ENCODE measurements at places on chromosomes 3 and 15.

GRCh38 chr3:2354702-2355101 is 256.0 kb downstream of the CNTN4 start:
- DNase-seq, result peak; percentile 43

DNA sequence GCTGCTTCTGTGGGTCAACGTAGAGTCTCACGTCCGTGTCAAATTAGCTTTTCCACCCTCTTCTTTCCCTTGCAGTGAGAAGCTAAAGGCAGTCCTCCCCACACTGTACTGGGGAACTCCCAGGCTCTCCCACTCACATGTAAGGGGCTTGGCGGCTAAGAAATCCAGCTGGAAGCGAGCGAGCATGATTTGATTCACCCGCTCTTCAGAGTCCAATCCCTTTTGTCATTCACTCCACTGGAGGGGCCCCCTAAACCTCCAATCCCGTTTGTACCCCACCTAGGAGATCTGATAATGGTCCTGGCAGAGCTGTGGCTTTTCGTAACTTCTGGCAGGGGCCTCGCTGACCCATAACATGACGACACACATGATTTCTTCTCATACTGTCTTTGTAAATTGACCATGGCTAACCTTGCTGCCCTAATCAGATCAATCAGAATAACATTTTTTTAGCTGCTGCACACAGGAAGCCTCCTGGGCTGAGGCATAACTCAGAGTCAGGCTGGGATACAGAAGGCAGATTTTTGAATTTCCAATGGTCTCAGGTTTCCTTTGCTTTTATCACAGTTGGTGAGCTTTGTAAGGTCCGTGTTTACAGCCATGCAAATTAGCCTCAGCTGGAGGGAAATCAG is 235.2 kb downstream of the GREM1 start:
- DNase-seq, result peak; percentile 29

GRCh38 chr3:99875581-99875928 is 57.9 kb downstream of the CMSS1 start:
- DNase-seq, result no peak

DNA sequence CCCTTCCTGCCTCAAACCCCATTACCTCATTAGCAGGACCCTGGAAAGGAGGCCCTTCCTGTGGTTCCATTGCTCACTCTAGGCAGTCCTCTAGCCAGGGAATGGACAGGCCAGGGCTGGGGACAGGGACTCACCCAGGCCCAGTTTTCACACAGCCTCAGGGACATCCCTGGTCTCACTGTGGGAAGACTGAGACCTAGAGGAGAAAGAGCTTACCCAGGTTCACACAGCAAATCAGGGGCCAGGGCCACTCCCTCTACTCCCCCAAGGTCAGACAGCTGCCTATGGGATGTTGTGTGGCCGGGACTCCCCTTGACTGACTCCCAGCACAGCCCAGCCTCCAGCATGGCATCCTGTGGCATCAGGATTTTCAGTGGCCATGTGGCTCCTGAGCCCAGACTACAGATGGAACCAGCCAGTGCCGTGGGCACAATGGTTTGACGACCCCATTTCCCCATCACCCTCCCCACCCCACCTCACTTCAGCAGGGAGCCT is 49.3 kb downstream of the ADAMTS7 start:
- DNase-seq, result no peak

GRCh38 chr15:40282869-40283614 is at the start of gene ANKRD63:
ANKRD63 (minus strand) TSS chr15:40283064; CDS start chr15:40282586, 478 bp downstream.
- DNase-seq, result no peak

- no peak for DNase-seq
These were observed 56.3 kb downstream of the ZNF148 start for GRCh38 chr3:125318871-125319270.

- DNase-seq, result no peak
These were observed 81.4 kb downstream of the MBNL1 start for GRCh38 chr3:152350139-152350538.

GRCh38 chr15:92034227-92034626 is 180.7 kb downstream of the SLCO3A1 start:
- DNase-seq, result no peak

DNA sequence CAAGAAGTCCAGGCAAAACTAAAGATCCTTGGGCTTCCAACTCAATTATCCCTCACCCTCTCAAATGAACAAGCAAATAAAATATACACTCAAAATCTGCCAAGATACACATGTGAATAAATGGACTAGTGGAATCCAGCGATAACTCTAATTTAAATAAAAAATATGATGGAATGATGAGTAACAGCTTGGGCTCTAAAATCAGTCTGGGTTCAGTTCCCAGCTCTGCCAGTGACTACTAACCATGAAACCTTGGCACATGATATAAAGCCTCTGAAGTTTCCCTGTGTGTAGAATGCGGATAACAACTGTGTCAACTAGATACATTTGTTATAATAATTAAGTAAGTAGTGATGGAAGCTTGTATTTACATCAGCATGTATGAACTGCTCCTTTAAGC is 81.3 kb downstream of the CADPS start:
- no peak for DNase-seq

DNA sequence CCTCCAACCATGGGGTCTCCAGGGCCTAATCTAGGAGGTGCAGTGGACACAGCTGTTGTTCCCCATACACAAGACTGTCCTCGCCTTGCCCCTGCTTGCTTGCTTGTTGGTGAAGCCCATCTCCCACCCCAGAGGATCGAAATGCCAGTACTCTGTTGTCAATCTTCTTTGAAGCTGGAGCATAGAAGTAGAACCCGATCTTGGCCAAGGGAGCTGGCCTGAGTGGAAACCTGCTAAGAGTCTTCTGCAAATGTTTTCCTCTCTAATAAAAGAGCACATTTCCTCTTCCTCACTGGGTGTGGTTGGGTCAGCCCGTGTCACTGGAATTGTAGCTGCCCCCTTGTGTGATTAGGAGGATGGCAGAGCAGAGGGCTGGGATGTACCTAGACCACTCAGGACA is 85.4 kb downstream of the HES1 start:
- no peak for DNase-seq

- no peak for DNase-seq
These were observed 25.8 kb downstream of the TIMP4 start for GRCh38 chr3:12132881-12133280.

DNA sequence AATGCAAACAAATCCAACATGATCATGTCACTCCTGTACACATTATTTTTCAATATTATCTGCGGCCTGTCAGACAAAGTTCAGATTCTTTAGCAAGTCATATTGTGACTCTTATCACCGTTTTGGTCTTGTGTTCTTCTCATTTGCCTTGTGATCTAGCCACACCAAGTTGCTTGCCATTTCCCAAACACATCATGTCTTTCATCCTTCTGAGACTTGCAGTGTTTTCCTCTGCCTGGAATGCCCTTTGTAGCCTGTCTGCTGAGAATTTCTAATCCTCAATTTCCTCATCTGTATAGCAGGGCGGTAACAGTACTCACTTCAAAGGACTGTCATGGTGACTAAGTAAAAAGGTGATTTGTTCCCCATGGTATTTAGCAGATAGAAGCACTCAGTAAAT is 135.0 kb downstream of the GREM1 start:
- no peak for DNase-seq

GRCh38 chr15:40943764-40944365 is 9.4 kb upstream of the CHAC1 start:
- no peak for DNase-seq

- no peak for DNase-seq
These were observed 34.1 kb upstream of the TM4SF1 start for GRCh38 chr3:149411583-149411982.

- DNase-seq, result no peak
These were observed 54.2 kb upstream of the CMTM8 start for GRCh38 chr3:32184187-32184730.

DNA sequence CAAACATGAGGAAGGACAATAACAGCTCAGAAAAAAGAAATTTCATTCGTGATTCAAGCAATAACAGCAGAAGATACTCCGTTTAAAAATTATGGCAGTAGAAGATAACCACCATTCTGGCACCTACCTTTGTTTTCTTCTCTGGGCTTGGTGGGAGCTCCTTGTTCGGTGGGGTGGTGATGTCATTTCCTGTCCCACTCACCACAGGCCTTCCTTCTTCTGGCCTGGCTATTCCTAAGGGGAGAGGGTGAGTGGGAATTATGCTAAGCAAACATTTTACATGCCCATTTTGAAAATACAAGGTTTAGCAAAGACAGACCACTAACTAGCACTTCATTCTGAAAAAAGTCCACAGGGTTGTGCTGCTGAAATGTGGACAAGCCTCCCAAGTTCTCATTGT is 74.4 kb downstream of the DHX30 start:
- no peak for DNase-seq

DNA sequence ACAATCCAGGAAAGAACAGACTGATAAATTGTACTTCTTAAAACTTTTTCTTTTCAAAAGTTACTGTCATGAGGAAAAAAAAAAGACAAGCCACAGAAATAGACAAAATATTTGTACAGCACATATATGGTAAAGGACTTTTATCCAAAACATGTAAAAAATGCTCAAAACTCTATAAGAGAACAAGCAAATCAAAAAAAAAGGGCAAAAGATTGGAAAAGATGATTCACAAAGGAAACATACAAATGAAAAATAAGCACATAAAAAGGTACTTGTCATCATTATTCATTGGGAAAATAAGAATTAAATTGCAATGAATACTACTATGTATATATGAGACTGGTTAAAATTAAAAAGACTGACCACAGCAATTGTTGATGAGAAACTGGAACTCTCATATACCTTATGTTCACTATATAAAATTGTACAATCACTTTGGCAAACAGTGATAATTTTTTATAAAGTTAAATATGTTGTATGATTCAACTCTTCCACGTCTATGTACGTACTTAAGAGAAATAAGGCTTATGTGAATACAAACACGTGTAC is 39.7 kb downstream of the DIPK2A start:
- no peak for DNase-seq

GRCh38 chr15:57559875-57560274 is 31.8 kb upstream of the MYZAP start:
- peak; percentile 77 for DNase-seq

DNA sequence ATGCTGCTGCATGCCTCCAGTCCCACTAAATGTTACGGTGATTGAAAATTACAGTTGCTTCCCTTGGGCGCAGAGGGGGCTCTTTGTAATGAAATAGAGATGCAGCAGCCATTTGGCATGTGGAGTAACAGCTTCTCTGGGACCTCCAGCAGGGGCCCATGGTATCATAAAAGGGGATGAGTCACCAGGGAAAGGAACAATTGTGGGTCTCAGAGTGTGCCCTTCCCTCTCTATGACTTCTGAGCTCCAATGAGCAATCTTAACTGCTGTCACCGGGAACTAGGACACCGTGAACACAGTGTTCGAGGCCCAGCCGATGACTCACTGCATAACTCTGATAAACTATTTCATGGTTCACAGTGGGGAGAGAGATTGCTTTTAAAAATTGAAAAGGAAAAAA is 164.8 kb upstream of the NUDT16 start:
- peak; percentile 55 for DNase-seq

- no peak for DNase-seq
These were observed 14.1 kb upstream of the SETMAR start for GRCh38 chr3:4289044-4289443.

GRCh38 chr3:116020989-116021388 is 397.7 kb downstream of the GAP43 start:
- no peak for DNase-seq

DNA sequence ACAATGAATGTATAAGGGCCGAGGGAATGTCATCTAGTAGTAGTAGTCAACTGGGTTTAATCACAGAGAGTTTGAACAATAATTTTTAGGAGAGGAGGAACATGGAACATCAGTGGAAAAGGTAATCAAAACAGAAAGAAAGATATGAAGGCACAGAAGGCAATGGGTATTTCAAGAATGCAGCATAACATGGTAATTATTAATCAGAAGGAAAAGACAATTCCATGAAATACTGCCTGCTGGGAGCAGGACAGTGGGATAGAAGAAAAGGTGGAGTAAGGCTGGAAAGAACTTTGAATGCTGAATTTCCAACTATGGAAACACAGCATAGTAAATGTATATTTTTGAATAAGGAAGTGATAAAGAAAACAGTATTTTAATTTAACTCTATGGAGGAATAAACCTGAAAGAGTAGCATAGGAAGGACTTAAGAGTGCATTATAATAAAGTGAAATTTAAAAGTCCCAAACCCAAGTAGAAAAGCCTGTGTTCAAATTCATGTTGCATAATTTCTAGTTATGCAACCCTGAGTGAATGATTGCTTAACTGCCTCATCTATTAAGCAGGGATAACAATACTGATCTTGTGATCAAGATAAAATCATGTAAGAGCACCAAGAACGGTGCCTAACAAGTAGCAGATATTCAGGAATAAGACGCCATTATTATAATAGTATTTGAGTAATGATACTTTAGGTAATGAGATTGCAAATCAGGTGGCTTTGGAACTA is 357.7 kb downstream of the TBC1D5 start:
- DNase-seq, result no peak

DNA sequence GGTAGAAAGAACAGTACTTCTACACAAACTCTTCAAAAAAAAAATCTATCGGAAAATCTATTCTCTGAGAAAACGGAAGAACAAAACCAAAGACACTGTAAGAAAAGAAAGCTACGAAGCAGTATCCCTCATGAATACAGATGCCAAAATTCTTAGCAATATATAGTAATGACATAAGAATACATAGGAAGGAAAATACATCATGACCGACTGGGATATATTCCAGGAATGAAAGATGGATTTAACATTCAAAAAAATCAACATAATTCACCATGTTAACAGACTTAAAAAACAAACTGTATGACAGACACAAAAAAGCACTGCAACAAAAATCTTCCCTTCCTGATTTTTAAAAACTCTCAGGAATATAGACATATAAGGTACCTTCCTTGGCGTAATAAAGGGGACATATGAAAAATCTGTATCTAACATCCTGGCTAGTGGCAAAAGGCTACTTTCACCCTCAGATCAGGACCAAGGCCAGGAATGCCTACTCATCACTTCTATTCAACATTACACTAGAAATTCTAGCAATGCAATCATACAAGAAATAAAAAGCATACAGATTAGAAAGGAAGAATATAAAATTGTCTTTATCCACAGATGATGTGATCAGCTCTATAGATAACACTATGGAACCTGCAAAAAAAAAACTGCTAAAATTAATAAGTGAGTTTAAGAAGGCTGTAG is 77.6 kb upstream of the XXYLT1 start:
- DNase-seq, result no peak

- DNase-seq, result peak; percentile 52
These were observed at the start of gene CPEB1 for GRCh38 chr15:82647045-82647834. CPEB1 (minus strand) TSS chr15:82647363; CDS start chr15:82628459, 18,904 bp downstream.

- DNase-seq, result no peak
These were observed 494.6 kb downstream of the CNTN6 start for GRCh38 chr3:1587426-1587825.

DNA sequence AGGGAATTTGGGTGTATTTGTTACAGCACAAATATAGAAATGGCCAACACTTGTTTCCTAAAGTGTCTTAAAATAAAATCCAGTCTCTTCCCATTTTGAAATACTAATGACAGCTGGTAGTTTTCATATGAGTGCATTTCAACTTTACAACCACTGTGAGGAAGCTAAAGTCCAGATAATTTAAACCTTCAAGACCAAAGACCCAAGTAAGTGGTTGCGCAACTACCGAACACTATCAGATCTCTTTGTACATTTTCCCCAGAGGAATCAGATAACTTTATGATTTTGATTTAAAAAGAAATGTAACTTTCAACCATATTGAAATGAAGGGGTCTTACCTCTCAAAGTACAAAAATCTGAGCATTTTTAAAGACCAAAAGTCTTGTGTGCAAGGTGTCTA is 14.3 kb downstream of the BCL2L10 start:
- DNase-seq, result no peak

Measured in H9 (cell line).